ENCODE measurements at places on chromosomes 2 and 18.

- DNase-seq, result no peak
- H3K4me3 ChIP-seq, result no peak overlapping the region
- no peaks in the 10 kb centered on the region for H3K27me3 ChIP-seq
- H3K27ac ChIP-seq, result no peak overlapping the region
- H3K36me3 ChIP-seq, result peaks cover 12% of the 10 kb centered on the region
Observed at GRCh38 chr2:168671932-168672331, 130.5 kb upstream of the NOSTRIN start.

GRCh38 chr2:200787351-200788120 is 24.2 kb upstream of the BZW1 start:
- no peak for DNase-seq
- H3K27ac ChIP-seq, result no peak overlapping the region
- peaks cover 22% of the 10 kb centered on the region for H3K27me3 ChIP-seq
- no peaks in the 10 kb centered on the region for H3K36me3 ChIP-seq
- H3K4me3 ChIP-seq, result no peak overlapping the region

DNA sequence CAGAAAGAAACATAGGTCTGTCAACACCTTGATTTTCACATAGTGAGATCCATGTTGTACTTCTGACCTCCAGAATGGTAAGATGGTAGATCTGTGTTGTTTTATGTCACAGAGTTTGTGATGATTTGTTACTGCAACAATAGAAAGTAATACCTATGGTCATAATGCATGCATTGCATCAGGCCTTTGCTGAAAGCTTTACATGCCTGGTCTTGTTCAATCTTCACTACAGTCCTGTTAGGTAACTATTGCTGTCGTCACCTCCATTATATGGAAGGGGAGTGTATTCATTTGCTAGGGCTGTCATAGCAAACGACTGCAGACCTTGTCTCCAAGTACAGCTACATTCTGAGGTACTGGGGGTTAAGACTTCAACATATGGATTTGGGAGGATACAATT is 243.5 kb downstream of the ANAPC1 start:
- peaks cover 52% of the 10 kb centered on the region for H3K27me3 ChIP-seq
- H3K27ac ChIP-seq, result no peak overlapping the region
- no peak overlapping the region for H3K4me3 ChIP-seq
- H3K4me1 ChIP-seq, result no peaks in the 10 kb centered on the region
- DNase-seq, result no peak

GRCh38 chr2:65834062-65834461 is 401.7 kb upstream of the SPRED2 start:
- DNase-seq, result no peak
- no peak overlapping the region for H3K27ac ChIP-seq
- H3K36me3 ChIP-seq, result no peaks in the 10 kb centered on the region
- no peaks in the 10 kb centered on the region for H3K27me3 ChIP-seq
- H3K4me1 ChIP-seq, result no peaks in the 10 kb centered on the region
- H3K4me3 ChIP-seq, result no peak overlapping the region

DNA sequence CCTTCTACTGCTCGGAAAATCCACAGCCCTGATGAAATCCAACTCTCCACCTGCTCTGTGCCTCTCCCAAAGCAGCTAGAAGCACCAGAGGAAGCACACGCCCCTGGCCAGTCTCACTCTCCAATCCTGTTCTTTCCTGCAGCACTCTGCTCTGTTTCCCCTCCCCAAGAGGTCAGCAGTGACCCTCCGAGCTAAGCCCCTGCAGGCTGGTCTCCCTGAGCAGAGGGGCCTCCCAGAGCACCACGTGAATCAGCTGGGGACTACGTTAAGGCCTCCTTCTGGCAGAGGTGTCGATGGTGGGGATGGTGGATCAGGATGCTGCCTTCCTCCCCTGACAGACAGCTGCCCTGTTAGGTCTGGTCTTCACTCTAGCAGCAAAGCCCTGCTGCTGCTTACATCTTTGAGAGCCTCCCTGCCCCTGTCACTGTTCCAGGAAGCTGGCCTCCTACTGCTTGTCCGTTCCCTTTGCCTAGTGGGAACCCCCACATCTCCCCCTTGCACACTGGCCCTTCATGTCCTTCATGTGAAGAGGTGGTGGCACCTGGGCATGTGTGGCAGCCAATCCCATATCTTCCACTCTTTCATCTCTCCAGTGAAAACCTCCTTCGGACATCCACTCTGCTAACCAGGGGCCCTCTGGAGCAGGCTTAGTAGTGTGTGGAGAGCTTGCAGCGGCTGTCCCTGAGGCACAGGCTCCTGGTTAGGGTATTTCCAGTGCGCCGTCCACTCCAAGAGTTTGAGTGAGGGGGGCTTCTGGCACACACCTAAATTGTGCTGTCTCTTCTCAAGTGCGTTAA is 307.5 kb upstream of the HS6ST1 start:
- H3K27ac ChIP-seq, result no peak overlapping the region
- no peak for DNase-seq
- no peaks in the 10 kb centered on the region for H3K36me3 ChIP-seq
- H3K27me3 ChIP-seq, result peaks cover 28% of the 10 kb centered on the region
- no peak overlapping the region for H3K4me3 ChIP-seq

DNA sequence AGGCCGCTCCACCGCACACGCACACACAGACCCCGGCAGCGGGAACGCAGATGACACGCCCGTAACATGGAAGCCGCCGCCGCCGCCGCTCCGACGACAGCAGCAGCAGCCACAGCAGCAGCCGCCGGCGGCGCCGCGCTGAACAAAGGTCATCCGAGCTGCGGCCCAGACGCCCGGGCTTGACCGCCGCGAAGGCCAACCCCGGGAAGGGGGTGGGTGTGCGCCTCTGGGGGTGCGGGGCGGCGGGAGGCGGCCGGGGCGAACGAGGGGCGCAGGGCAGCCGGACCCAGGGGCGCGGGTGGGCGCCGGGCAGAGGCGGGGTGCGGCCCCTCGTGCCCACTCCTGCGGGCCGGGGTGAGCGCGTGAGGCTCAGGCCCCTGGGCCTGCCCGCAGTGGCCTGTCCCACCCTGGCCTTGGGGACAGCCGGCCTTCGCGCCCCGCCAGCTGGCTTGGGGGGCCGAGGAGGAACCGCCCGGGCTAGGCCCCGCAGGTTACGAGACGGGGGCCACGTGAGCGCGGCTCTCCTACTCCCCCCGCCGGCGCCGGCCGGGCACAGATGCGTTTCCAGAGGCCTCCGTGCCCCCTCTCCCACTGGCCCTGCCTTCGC is 1.0 kb upstream of the ZNF532 start:
- peak; percentile 47 for DNase-seq
- H3K27ac ChIP-seq, result no peak overlapping the region
- H3K27me3 ChIP-seq, result peaks cover 85% of the 10 kb centered on the region
- peaks cover 9% of the 10 kb centered on the region for H3K4me1 ChIP-seq
- H3K4me3 ChIP-seq, result no peak overlapping the region
- no peaks in the 10 kb centered on the region for H3K36me3 ChIP-seq

- no peaks in the 10 kb centered on the region for H3K27me3 ChIP-seq
- peak overlapping the region; percentile 79 for H3K27ac ChIP-seq
- no peak for DNase-seq
- no peak overlapping the region for H3K4me3 ChIP-seq
- peaks cover 96% of the 10 kb centered on the region for H3K4me1 ChIP-seq
Observed at GRCh38 chr2:197201874-197202273, 108.7 kb downstream of the ANKRD44 start.

GRCh38 chr2:232418466-232419244 is 12.0 kb downstream of the ALPG start:
- DNase-seq, result peak; percentile 41
- peaks cover 99% of the 10 kb centered on the region for H3K27me3 ChIP-seq
- peaks cover 3% of the 10 kb centered on the region for H3K36me3 ChIP-seq

DNA sequence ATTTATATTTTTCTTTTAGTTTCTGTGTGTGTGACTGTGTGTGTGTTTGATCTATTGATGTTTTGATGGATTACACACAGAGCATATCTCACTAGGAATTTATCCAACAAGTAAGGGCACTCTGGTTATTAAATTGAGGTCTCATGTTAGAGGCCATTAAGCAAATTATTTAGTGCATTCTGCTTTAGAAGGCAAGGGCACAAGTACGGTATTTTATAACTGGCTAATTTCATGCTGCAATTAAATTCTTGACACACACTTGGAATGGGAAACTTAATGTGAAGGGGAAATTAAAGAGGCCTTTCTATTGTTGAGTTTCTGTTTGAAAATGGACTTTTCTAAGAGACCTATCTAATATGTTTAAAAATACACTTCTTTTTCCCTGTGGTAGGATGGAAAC is 25.8 kb downstream of the NYAP2 start:
- H3K4me3 ChIP-seq, result no peak overlapping the region
- H3K4me1 ChIP-seq, result no peaks in the 10 kb centered on the region
- no peaks in the 10 kb centered on the region for H3K36me3 ChIP-seq
- H3K27me3 ChIP-seq, result no peaks in the 10 kb centered on the region
- H3K27ac ChIP-seq, result no peak overlapping the region

DNA sequence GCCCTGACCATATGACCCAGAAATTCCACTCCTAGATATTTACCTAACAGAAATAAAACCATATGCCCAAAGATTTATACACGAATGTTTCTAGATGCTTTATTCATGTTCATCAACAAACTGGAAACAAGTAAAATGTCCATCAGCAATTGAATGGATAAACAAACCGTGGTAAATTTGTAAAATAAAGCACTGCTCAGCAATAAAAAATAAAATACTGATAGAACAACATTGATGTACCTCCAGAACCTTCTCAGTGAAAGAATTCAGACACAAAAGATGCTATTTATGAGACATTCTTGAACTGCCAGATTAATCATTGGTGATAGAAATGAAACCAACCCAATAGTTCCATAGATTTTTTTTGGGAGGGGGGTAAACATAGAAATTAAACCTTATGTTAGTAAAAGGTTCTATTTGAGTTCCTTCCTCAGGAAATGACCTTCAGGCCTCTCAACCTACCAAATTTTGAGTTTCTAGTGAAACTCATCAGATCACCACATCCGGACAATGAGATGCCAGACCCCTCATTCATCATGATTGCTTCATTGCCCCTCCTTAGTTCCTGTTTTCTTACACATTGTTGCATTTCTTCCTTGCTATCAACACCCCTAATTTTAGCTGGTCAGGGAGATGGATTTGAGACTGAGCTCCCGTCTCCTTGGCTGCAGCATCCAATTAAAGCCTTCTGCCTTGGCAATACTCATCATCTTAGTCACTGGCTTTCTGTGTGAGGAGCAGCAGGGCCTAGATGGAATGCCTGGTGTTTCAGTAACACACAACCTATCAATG is 203.5 kb downstream of the LPIN1 start:
- H3K36me3 ChIP-seq, result peaks cover 1% of the 10 kb centered on the region
- peak overlapping the region; percentile 22 for H3K27ac ChIP-seq
- H3K4me1 ChIP-seq, result peaks cover 10% of the 10 kb centered on the region

- H3K27me3 ChIP-seq, result no peaks in the 10 kb centered on the region
- no peaks in the 10 kb centered on the region for H3K4me1 ChIP-seq
- no peak for DNase-seq
- no peaks in the 10 kb centered on the region for H3K36me3 ChIP-seq
- no peak overlapping the region for H3K27ac ChIP-seq
- H3K4me3 ChIP-seq, result no peak overlapping the region
Observed at GRCh38 chr2:180368881-180369280, 361.8 kb upstream of the CWC22 start.

- no peaks in the 10 kb centered on the region for H3K4me1 ChIP-seq
- H3K36me3 ChIP-seq, result no peaks in the 10 kb centered on the region
Observed at GRCh38 chr2:192604295-192604694, 409.6 kb upstream of the TMEFF2 start.

DNA sequence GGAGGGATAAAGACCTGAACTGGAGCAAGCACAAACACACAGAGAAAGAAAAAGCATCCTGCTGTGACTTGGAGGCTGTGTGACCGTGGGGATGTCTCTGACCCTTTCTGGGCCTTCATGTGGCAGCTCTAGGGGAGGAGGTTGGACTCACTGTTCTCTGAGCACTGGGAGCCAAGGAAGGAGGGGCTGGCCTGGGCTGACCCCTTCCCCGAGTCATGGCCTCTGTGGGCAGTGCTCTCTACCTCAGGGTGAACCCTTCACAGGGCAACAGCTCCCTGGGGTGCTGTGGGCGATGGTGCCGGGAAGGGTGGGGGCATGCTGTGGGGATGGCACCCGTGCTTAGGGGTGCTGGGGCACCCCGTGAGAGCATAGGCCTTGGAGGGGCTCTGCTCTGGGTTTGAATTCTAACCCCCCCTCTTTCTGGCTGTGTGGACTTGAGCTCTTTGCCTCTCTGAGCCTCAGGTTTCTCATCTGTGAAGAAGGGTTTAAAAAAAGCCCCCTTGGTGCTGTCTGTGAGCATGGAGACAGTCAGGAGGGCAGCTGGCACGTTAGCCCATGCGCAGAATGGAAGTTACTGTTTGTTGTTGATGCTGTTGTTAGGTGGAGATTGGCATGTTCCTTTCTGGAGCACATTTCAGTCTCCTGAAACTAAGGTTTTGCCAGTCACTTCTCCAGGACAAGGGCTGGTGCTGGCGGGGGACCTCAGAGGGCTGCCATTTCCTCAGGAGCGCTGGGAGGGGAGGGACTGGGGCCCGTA is 700 bp downstream of the TOGARAM2 start:
- H3K4me3 ChIP-seq, result no peak overlapping the region
- H3K4me1 ChIP-seq, result no peaks in the 10 kb centered on the region
- no peak for DNase-seq
- H3K27me3 ChIP-seq, result peaks cover 4% of the 10 kb centered on the region
- no peak overlapping the region for H3K27ac ChIP-seq
- no peaks in the 10 kb centered on the region for H3K36me3 ChIP-seq

GRCh38 chr2:212777020-212777491 is 238.5 kb upstream of the ERBB4 start:
- no peak overlapping the region for H3K4me3 ChIP-seq
- H3K27me3 ChIP-seq, result no peaks in the 10 kb centered on the region
- H3K27ac ChIP-seq, result no peak overlapping the region
- H3K4me1 ChIP-seq, result no peaks in the 10 kb centered on the region
- no peak for DNase-seq
- no peaks in the 10 kb centered on the region for H3K36me3 ChIP-seq

DNA sequence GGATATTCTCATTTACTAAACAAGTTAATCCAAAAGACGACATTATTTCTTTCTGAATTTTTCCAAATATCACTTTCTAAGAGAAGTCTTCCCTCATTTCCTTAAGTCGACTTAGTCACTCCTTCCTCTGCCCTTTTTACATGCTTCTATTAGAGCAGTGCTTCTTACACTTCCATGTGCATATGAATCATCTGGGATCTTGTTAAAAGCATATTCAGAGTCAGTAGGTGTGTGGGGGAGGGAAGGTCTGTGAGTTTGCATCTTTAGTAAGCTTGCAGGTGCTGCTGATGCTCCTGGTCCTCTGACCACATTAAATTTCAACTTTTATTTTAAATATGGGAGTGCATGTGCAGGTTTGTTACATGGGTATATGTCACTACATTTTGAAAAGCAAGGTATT is 582.6 kb downstream of the NRXN1 start:
- H3K27me3 ChIP-seq, result no peaks in the 10 kb centered on the region
- H3K27ac ChIP-seq, result no peak overlapping the region
- H3K4me3 ChIP-seq, result no peak overlapping the region
- H3K36me3 ChIP-seq, result no peaks in the 10 kb centered on the region
- no peaks in the 10 kb centered on the region for H3K4me1 ChIP-seq

DNA sequence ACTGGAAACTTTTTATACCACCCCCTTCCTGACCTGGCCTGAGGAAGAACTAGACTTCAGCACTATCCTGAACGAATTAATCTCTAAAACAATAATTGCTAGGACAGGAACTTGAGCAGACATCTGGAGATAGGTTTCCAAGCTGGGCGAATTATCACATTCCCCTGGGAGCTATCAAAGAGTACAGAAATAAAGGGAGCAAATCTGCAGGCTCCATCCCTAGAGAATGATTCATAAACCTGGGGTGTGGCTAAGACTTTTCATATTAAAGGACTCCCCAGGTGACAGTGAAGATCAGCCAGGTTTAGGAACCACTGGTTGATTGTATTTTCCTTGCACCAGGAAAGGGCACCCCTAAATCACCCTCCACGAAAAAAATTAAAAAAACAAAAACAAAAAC is 105.6 kb upstream of the NOL4 start:
- no peaks in the 10 kb centered on the region for H3K36me3 ChIP-seq
- no peak overlapping the region for H3K4me3 ChIP-seq
- H3K27ac ChIP-seq, result no peak overlapping the region
- DNase-seq, result no peak
- no peaks in the 10 kb centered on the region for H3K27me3 ChIP-seq
